ENCODE measurements at places on chromosomes 2 and 18.

DNA sequence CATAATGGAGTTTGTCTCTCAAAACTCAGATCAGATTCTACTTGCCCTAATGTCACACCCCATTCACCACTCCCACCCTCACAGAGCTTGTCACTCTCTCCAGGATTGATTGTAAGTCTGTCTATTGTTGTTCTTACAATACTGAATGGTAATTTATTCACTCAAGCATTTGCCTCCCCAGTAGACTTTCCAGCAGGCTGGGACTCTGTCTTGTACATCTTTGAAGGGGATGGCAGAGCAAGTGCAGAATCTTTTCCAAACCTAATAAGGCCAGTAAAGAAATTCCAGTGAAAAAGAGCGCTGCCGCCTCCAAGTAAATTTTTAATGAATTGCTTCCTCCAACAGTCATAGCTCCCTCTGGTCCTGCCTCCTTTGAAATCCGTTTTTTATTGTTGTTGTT is 56.9 kb downstream of the RBM43 start:
- DNase-seq = no peak

GRCh38 chr2:114316532-114317300 is 125.7 kb upstream of the DPP10 start:
- DNase-seq = no peak

- no peak for DNase-seq
These were observed 1.8 kb downstream of the SALL3 start for GRCh38 chr18:78981394-78981831.

- DNase-seq = no peak
These were observed 39.1 kb downstream of the PPIG start for GRCh38 chr2:169623235-169623634.

DNA sequence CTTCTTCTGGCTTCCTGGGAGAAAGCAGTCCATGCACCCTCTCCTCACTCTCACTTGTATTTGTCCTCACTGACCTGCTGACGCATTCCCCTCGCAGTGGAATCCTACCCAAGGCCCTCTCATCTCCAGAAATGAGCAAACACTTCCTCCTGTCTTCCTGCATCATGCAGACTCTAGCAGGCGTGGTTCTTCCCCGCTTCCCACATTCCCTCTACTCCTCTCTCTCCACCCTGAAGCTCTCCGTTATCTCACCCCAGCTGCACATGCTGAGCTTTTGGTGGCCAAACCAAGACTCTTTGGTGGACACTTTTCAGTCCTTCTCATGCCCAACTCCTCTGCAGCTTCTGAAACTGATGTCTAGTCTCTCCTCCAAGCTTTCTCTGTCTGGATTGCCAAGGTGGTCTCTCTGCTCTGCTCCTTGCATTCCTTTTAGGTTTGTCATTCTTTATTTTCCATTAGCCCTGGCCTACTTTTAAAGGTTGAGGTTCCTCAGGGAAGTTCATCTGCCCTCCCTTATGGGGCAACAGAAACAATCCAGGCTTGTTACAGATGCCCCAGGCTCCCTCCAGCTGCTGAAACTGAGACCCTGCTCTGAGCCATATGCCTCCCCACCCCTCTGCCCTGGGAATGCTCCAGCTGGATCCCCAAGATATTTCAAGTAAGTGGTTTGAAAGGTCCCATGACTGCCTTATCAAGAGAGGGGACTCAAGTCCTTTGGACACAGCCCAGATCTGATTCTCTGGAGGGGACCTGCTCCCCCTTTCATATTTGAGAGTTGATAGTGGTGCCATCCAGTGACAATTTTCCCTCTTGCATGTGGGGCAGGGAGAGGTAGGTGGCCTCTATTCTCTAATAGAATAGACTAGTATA is 835 bp upstream of the IL18RAP start:
- no peak for DNase-seq

DNA sequence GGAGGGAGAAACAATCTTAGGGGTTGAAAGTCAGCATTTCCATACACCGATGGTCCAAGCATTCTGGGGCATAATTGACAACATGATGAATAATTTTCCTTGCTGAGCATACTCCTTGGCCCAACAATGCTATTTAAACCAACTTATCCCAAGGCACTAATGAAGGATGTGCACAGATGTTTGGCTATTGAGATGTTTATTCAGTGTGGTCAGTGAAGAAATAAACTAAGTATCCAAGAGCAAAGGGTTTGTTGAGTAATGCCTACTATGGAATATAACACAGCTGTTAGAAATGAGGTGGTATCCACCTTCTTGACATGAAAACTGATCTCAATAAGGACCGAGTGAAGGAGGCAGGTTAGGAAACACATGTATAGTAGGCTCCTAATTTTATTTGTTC is 53.9 kb upstream of the RAB6D start:
- DNase-seq = no peak

DNA sequence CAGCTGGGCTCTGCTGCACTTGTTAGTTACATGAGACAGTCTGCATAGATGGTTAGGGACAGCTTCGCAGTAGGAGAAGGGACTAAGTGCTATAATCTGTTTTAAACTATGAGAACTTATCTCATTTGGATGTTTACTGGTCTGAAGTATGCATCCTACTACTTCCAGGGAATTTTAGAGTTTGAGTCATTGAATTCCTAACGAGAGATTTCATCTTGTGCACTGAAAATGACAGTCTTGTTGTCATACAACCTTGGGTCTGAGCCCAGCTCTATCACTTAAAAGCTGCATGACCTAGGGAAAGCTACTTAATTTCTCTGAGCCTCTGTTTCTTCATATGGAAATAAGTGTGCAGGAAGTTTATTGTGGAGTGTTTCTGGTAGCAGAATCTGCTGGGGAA is 78.4 kb downstream of the TRIM43 start:
- no peak for DNase-seq

DNA sequence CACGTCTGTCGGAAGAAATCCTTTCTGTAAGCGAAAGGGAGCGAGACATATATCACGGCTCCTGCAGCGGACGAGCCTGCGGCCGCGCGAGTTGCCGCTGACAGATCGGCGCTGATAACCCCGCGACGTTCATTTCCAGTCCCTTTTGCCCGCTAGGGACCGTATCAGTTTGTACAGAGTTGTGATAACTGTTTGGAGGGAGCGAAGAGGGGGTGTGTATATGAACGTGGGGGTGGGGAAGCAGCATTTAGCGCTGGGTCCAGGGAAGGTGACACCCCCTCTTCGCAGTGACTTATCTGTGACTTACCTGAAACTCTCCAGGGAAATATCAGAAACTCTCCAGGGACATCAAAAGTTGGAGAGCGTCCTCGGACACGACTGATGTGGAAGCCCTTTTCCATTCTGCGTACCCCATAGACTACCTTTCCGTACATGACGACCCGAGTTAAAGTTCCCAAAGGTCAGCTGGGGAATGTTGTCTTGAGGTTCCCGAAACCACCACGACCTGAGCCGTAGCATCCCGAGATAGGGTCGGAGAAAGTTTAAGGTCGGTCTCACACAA is 948 bp upstream of the GATA6 start:
- no peak for DNase-seq

DNA sequence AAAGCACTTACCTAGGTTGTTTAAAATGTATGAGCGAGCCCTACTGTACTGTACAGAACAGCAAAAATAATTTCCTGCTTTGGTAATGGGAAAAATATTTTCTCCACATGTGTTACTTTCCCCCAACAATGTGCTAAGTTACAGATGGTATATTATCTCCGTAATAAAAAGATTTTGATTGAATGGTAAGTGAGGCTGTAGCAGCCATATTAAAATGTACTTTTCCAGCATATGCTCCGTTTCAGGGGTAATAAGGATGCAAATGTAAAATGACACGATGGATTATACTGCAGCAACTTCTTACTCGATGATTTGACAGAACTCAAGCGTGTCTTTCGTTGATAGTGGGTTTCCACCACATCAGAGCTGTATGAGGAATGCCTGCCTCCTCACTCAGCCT is 50.5 kb downstream of the OSBPL6 start:
- DNase-seq = no peak

GRCh38 chr18:76505614-76506013 is 10.6 kb upstream of the ZNF516 start:
- DNase-seq = no peak

DNA sequence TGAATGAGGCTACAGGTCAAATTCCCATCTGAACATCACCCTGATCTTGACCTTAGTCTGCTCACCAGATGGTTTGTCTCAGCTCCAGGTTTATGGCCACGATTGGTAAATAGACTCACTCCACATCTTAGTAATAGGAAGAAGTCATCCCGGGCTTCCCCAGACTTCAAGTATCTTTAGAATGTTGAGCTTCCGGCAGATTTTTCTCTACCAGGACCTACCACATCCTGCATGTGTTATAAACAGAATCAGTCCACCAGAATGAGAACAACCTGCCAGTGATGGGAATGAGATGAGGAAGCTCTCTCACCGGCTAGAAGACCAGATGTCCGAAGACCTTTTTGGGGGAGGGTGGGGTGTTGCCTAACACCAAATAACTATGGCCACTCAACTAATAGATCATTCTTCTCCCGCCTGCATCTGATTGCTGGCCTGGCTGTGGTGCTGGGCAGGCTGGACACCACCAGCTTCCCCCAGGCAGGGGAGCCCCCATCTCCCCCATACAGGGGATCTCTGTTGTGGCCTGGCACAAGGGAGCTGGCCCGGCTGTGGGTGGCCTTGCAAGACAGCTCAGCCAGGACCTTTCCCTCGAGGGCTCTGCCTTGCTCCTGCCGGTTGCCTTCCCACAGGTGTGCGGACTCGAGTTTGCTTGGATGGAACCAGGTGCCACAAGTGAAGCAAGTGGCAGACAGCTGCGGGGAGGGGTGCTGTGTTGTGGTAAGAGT is 88.5 kb downstream of the SH3RF3 start:
- no peak for DNase-seq

DNA sequence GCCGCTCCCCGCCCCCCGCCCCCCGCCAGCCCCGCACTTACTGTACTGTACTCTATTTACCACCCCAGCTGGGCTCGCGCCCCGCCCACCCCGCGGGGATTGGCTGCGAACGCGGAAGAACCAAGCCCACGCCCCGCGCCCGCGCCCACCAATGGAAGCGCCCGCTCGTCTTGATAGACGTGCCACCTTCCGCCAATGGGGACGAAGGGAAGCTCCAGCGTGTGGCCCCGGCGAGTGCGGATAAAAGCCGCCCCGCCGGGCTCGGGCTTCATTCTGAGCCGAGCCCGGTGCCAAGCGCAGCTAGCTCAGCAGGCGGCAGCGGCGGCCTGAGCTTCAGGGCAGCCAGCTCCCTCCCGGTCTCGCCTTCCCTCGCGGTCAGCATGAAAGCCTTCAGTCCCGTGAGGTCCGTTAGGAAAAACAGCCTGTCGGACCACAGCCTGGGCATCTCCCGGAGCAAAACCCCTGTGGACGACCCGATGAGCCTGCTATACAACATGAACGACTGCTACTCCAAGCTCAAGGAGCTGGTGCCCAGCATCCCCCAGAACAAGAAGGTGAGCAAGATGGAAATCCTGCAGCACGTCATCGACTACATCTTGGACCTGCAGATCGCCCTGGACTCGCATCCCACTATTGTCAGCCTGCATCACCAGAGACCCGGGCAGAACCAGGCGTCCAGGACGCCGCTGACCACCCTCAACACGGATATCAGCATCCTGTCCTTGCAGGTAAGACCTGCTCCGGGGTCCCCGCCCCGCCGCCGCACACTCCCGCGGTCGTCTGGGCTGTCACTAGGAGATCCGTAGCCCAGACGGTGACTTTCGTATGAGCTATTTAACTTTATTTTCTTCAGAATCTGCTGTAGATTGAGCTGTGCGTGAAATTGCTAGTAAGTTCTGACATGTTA is at the start of gene ID2:
TSS of gene ID2 (plus strand) at position 271 of the 907 bp plus-strand sequence. CDS start at position 381, 110 bp downstream.
- peak; percentile 99 for DNase-seq

DNA sequence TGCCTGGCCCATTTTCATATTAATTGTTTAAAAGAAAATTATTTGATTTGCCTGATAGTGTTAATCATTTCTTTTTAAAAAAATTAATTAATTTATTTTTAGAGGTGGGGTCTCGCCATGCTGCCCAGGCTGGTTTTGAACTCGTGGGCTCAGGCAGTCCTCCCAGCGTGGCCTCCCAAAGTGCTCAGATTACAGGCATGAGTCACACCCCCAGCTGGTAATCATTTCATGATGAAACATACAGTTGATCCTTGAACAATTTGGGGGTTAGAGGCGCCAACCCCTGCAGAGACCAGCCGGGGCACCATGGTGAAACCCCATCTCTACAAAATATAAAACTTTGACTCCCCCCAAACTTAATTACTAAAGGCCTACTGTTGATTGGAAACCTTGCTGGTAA is 7.9 kb downstream of the GPN1 start:
- no peak for DNase-seq

DNA sequence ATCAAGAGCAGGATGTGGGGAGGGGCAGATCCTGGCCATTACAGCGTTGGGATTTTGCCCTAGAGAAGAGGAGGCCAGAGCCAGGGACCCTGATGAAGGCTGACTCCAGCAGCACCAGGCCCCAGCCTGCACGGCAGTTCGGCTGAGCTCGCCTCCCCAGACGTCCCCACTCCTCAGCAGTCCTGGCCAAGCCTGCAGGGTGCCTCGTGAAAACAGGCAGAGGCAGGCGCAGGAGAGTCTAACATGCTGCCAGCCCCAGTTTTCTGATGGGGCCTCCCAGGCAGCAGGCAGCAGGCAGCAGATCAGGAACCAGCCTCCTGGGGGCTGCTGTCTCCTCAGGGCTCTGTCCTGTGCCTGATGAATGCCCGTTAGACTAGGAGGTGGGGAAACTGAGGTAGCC is 19.7 kb upstream of the GLI2 start:
- DNase-seq = no peak

DNA sequence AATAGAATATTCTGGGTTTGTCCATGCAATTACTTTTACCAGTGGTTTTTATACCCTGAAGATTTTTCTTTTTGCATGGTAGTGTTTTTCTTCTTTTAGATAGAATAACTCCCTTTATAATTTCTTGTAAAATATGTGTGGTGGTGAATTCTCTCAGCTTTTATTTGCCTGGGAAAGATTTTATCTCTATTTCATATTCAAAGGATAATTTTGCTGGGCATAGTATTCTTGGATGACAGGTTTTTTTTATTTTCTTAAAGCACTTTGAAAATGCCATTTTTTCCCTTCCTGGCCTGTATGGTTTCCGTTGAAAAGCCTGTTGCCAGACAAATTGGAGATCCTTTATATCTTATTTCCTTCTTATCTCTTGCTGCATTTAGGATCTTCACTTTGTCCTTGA is 113.5 kb downstream of the MYO3B start:
- DNase-seq = no peak

- DNase-seq = no peak
These were observed 26.5 kb downstream of the SCYGR8 start for GRCh38 chr2:227772197-227772661.

GRCh38 chr2:115422004-115422634 is 979.7 kb downstream of the DPP10 start:
- DNase-seq = no peak

DNA sequence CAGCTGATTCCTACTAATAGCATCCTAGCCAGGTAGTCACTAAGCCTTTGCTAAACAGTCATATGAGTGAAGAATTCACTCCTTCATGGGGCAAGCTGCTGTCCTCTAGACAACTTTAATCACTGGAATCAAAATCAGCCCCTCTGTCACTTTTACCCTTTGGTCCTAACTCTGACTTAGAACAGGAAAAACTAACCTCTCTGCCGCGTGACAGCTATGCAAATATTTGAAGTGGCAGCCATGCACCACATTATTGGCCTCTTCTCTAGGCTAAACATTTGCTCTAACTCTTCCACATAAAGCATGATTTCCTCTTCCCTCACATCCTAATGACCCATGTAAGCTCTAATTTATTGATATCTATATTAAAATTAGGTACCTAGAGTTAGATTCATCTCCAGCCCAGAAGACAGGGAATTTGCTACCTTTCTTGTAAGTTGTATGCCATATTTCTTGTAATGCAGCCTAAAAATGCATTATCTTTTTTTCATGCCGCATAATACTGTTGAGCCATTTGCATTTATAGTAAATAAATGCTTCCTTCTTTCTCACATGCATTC is 12.8 kb upstream of the ONECUT2 start:
- DNase-seq = no peak

GRCh38 chr2:112182581-112183034 is 44.4 kb downstream of the FBLN7 start:
- DNase-seq = no peak

All from left kidney (tissue), 8 donors.